Endothelial cell (in vitro differentiated cells): ENCODE measurements at places on chromosomes 2 and 18. TPM values are rescaled to one million over a fixed set of nuclear protein-coding genes. Genes with fewer than 3 reads are reported as not detected.
A peak's percentile ranks its signal among the peaks of the same experiment; 100 is the strongest.

DNA sequence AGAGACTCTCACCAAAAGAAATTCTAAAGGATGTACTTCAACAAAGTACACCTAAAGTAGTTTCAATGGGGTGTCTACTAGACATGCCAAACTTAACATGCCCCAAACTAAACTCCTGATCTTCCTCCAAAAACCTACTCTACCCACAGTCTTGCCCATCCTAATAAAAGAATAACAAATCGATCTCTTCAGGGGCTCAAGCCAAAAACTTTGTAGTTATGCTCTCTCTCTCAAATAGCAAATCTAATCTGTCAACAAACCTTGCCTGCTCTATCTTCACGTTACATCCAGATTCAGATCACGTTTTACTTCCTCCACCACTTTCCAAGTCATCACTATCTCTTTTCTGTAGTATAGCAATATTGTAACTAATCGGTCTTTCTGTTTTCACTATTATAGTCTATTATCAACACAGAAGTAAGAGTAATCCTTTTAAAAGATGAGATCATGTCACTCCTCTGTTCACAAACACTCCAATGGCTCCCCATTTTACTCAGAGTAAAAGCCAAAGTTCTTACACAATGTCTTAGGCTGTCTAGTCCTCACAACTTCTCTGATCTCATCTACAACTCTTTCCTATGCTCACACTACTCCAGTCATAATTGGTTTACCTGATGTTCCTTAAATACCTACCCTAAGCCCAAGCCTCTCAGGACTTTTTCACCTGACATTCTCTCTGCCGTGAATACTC, 79.9 kb downstream of the THADA start:
- H3K27ac ChIP-seq = no peak overlapping the region
- DNase-seq = no peak
- H3K36me3 ChIP-seq = peaks cover 2% of the 10 kb centered on the region
- H3K4me3 ChIP-seq = no peak overlapping the region

- H3K27ac ChIP-seq = no peak overlapping the region
- peaks cover 3% of the 10 kb centered on the region for H3K27me3 ChIP-seq
- DNase-seq = no peak
- H3K36me3 ChIP-seq = no peaks in the 10 kb centered on the region
- peaks cover 6% of the 10 kb centered on the region for H3K4me1 ChIP-seq
Measured at GRCh38 chr2:178233428-178233827, 39.1 kb downstream of the OSBPL6 start.

DNA sequence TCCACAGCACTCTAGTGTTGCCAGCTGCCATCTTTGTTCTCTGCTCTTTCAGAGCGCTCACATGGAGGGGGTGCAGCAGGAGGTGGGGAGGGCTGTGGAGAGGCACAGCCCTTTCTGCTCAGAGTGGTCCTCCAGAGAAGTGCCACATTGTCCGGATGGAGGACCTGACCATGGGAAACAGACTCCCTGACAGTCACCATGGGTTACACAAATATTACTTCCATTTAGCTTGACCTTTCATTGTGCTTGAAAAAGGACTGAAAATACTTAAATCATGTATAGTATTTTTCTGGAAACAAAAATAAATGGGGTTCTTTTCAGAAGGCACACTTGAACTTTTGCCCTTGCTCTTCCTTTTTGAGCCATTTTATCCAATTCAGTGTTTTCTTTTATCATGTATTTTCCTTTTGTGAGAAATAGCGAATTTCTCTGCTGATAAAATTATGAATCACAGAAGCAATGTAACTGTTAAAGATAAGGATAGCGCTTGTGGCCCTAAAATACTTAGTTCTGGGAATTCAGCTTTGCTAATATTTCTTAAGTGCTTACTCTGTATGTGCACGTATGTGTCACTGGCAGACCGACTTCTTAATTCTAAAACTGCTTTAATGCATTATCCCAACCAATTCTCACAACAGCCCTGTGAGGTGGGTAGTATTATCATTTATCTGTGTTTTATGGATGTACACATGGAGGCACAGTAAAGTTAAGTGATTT, 34.2 kb downstream of the SPATS2L start:
- peak overlapping the region; percentile 61 for H3K27ac ChIP-seq
- H3K27me3 ChIP-seq = peaks cover 2% of the 10 kb centered on the region
- DNase-seq = no peak

DNA sequence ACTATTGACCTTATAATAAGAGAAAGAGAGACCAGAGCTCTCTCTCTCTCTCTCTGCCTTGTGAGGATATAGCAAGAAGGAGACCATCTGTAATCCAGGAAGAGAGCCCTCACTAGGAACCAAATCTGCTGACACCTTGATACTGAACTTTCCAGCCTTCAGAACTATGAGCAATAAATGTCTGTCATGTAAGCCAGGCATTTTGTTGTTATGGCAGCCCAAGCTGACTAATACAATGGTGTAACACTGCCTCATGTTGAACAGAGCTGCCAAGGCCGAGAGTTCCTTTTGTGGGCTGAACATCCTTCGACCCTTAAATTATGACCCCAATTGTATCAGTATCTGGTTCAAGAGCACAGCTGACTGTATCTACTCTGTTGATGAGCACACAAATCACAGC, 108.0 kb downstream of the LRRC30 start:
- peaks cover 3% of the 10 kb centered on the region for H3K36me3 ChIP-seq
- no peak overlapping the region for H3K4me3 ChIP-seq
- no peak overlapping the region for H3K27ac ChIP-seq
- H3K4me1 ChIP-seq = no peaks in the 10 kb centered on the region

- DNase-seq = no peak
- no peak within 1 kb of the TSS for H3K4me3 ChIP-seq
- H3K4me1 ChIP-seq = no peaks in the 10 kb centered on the region
Measured at GRCh38 chr18:31447530-31448191, at the start of gene DSG3. DSG3 (plus strand) TSS chr18:31447741; CDS start chr18:31447878, 137 bp downstream.

FAM210A gene
- 15.4 TPM for total RNA-seq
